ENCODE measurements at places on chromosomes 7 and 10. TPM values are rescaled to one million over a fixed set of nuclear protein-coding genes. Genes with fewer than 3 reads are reported as not detected.

CYP2C9 gene
- not detected for total RNA-seq

ITPRID1 gene
- total RNA-seq = not detected

SMURF1 gene
- 9.0 TPM for total RNA-seq

NODAL gene
- not detected for total RNA-seq

RASSF4 gene
- 43.4 TPM for total RNA-seq

GATAD1 gene
- total RNA-seq = 15.4 TPM

FEZF1 gene
- not detected for total RNA-seq

UNCX gene
- not detected for total RNA-seq

MRC1 gene
- 26.0 TPM for total RNA-seq

MYL7 gene
- 17,339 TPM for total RNA-seq

OR2A12 gene
- not detected for total RNA-seq

JMJD1C gene
- total RNA-seq = 45.5 TPM

ZMIZ1 gene
- 59.3 TPM for total RNA-seq

All from right atrium auricular region (tissue), 2 donors.